Naive thymus-derived CD4-positive, alpha-beta T cell (primary cell): ENCODE measurements at places on chromosomes 5 and 9.
A peak's percentile ranks its signal among the peaks of the same experiment; 100 is the strongest.

DNA sequence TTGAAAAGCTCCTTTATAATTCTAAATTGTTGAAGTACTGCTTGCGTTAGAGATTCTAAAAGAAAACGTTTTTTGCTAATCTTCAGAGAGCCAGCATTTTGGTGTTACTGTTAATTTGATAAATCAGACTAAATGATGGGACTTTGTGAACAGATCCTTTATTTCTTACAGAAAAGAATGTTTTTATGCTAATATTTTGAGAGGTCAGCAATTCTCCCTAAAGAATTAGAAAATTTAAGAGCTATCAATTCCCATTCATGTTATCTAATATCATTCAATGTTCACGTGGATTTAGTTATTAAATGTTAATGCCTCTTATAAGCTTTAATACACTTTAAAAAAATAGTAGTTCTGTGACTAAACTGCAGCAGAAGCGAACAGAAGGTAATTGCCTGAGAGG, 2.4 kb downstream of the AGGF1 start:
- H3K4me1 ChIP-seq = peaks cover 24% of the 10 kb centered on the region
- no peaks in the 10 kb centered on the region for H3K27me3 ChIP-seq
- no peak overlapping the region for H3K27ac ChIP-seq
- no peaks in the 10 kb centered on the region for H3K36me3 ChIP-seq
- no peak for DNase-seq

DNA sequence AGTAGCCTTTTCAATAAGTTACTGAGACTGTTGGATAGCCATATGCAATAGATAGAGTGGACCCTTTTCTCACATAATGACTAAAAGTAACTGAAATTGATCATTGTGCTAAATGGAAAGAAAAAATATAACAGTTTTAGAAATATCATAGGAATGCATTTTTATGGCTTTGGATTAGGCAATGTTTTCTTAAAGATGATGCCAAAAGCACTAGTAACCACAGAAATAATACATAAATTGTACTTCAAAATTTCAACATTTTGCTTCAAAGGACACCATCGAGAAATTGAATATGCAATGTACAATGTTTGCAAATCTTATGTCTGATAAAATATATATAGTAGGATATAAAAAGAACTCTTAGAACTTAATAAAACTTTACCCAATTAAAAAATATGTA, 1267.5 kb upstream of the CDH9 start:
- no peak for DNase-seq
- no peaks in the 10 kb centered on the region for H3K27me3 ChIP-seq
- H3K27ac ChIP-seq = no peak overlapping the region
- no peak overlapping the region for H3K4me3 ChIP-seq
- H3K4me1 ChIP-seq = no peaks in the 10 kb centered on the region

DNA sequence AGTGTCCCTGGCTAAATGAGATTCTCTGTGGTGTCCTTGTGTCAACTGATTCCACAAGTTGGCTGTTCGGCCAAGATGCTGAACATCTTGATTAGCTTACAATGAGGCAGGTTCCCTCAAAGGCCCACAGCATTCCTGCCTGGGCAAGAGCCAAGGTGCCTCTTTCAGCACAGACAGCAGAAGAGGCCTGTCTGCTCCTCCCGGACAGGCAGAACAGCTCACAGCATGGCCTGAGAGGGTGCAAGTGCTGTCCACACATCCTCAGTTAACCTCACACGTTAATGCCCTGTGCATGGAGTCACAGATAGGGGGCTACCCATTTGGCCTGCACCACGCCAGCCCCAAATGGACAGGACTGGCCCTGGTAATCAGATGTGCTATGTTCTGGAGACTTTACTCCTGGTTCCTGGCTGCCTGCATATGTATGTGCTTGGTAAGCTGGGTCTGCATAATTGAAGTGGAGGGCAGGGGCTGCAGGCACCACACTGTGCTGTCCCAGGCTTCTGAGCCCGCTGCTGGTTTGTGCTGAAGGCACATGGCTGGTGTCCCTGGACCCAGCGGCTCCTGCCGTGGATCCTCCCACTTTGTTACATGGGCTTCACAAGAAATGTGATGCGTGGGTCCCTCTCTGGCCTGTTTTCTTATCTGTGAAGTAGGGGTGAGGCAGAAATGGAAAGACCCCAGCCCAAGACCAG, 8.9 kb downstream of the CSF2 start:
- H3K27me3 ChIP-seq = no peaks in the 10 kb centered on the region
- H3K4me1 ChIP-seq = peaks cover 14% of the 10 kb centered on the region
- no peaks in the 10 kb centered on the region for H3K36me3 ChIP-seq
- DNase-seq = no peak
- no peak overlapping the region for H3K4me3 ChIP-seq

GRCh38 chr5:52799358-52799982, 11.8 kb downstream of the ITGA1 start:
- peak overlapping the region; percentile 78 for H3K27ac ChIP-seq
- H3K27me3 ChIP-seq = no peaks in the 10 kb centered on the region
- DNase-seq = no peak

GRCh38 chr9:9817176-9817575, 795.6 kb downstream of the PTPRD start:
- H3K36me3 ChIP-seq = no peaks in the 10 kb centered on the region
- no peak overlapping the region for H3K27ac ChIP-seq
- no peaks in the 10 kb centered on the region for H3K4me1 ChIP-seq
- DNase-seq = no peak

DNA sequence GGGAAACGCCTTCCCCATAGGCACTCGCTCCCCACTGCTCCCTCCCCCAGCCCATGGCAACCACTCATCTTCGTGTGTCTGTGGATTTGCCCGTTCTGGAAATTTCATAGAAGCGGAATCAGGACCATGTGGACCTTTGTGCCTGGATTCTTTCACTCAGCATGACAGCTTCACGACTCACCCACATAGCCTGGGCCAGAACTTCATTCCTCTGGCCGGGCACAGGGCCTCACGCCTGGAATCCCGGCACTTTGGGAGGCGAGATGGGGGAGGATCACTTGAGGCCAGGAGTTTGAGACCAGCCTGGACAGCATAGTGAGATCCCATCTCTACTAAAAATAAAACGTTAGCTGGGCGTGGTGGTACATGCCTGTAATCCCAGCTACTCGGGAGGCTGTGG, 12.1 kb upstream of the DIPK1B start:
- H3K36me3 ChIP-seq = no peaks in the 10 kb centered on the region
- no peaks in the 10 kb centered on the region for H3K27me3 ChIP-seq
- H3K27ac ChIP-seq = no peak overlapping the region
- H3K4me1 ChIP-seq = peaks cover 7% of the 10 kb centered on the region
- no peak overlapping the region for H3K4me3 ChIP-seq

GRCh38 chr9:90724112-90724511, 77.5 kb upstream of the SYK start:
- H3K27ac ChIP-seq = no peak overlapping the region
- no peaks in the 10 kb centered on the region for H3K4me1 ChIP-seq
- DNase-seq = no peak
- no peaks in the 10 kb centered on the region for H3K36me3 ChIP-seq

DNA sequence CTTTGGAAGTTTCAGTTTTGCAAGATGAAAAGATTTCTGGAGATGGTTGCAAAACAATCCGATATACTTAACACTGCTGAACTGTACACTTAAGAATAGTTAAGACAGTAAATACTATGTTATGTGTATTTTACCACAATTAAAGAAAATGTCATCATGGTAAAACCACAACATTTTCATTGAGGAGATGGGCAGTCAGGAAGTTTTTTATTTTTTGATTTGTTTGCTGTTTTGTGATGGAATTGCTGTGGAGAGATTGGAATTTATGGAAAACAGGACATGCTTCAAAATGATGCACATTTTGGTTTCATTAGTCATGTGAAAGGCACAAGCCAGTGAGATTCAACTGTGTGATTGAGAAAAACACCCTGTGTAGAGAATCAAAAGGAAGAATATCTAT, 90.5 kb upstream of the AGXT2 start:
- H3K27me3 ChIP-seq = no peaks in the 10 kb centered on the region
- H3K27ac ChIP-seq = no peak overlapping the region
- DNase-seq = no peak
